ENCODE measurements at places on chromosomes 2 and 18. TPM values are rescaled to one million over a fixed set of nuclear protein-coding genes. Genes with fewer than 3 reads are reported as not detected.

- no peak overlapping the region for H3K27ac ChIP-seq
- H3K4me3 ChIP-seq: no peak overlapping the region
- H3K4me1 ChIP-seq: no peaks in the 10 kb centered on the region
- H3K36me3 ChIP-seq: no peaks in the 10 kb centered on the region
These were observed 19.6 kb upstream of the GULP1 start for GRCh38 chr2:188272121-188272520.

GRCh38 chr2:88307817-88308216 lies 137.7 kb downstream of the THNSL2 start:
- no peak overlapping the region for H3K27ac ChIP-seq
- H3K4me1 ChIP-seq: no peaks in the 10 kb centered on the region
- H3K27me3 ChIP-seq: peaks cover 2% of the 10 kb centered on the region
- H3K4me3 ChIP-seq: no peak overlapping the region
- H3K36me3 ChIP-seq: no peaks in the 10 kb centered on the region
- DNase-seq: no peak

DNA sequence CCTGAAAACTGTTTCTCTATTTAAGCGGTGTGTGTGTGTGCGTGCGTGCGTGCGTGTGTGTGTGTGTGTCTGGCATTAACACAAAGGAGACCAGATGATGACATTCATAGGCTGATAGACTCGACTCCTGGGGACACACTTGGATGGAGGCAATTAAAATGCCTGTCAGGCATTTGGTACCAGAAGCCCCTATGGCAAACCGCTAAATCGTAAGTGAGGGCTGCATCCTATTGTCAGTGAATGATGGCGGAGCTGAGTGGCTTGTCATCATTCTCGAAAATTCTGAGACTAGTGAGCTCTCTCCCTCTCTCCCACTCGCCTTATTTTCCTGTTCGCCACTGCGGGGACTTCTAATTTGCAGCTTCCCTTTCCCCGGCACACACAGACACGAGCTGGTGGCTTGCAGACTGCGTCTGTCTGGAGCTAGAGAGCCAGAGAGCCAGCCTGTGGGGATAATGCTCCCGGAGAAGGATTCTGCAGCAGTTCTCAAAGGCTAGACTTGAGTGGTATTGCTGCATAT lies 155.4 kb downstream of the MAP2 start:
- peaks cover 3% of the 10 kb centered on the region for H3K4me1 ChIP-seq
- H3K27me3 ChIP-seq: no peaks in the 10 kb centered on the region
- DNase-seq: no peak
- no peak overlapping the region for H3K4me3 ChIP-seq

GRCh38 chr2:184504252-184504651 lies 94.1 kb upstream of the ZNF804A start:
- H3K4me3 ChIP-seq: no peak overlapping the region
- no peak overlapping the region for H3K27ac ChIP-seq
- no peaks in the 10 kb centered on the region for H3K27me3 ChIP-seq
- DNase-seq: no peak
- no peaks in the 10 kb centered on the region for H3K4me1 ChIP-seq

The CCL20 gene
- 3.6 TPM for total RNA-seq

GRCh38 chr2:152395103-152395502 lies 60.1 kb downstream of the FMNL2 start:
- H3K4me1 ChIP-seq: peaks cover 2% of the 10 kb centered on the region
- H3K27ac ChIP-seq: no peak overlapping the region
- H3K36me3 ChIP-seq: no peaks in the 10 kb centered on the region
- H3K27me3 ChIP-seq: peaks cover 21% of the 10 kb centered on the region
